ENCODE measurements at places on chromosomes 1 and 21. TPM values are rescaled to one million over a fixed set of nuclear protein-coding genes. Genes with fewer than 3 reads are reported as not detected.

The PRDM2 gene
- 7.2 TPM for polyA plus RNA-seq

The C4BPA gene
- polyA plus RNA-seq = not detected

The NGF gene
- polyA plus RNA-seq = 75.8 TPM

The S100A3 gene
- 11.8 TPM for polyA plus RNA-seq

The PRXL2B gene
- polyA plus RNA-seq = 28.0 TPM

The CNR2 gene
- not detected for polyA plus RNA-seq

The SNRNP40 gene
- 46.7 TPM for polyA plus RNA-seq

The C1orf141 gene
- not detected for polyA plus RNA-seq

The HMGCS2 gene
- polyA plus RNA-seq = not detected

The NBPF19 gene
- 5.5 TPM for polyA plus RNA-seq

DNA sequence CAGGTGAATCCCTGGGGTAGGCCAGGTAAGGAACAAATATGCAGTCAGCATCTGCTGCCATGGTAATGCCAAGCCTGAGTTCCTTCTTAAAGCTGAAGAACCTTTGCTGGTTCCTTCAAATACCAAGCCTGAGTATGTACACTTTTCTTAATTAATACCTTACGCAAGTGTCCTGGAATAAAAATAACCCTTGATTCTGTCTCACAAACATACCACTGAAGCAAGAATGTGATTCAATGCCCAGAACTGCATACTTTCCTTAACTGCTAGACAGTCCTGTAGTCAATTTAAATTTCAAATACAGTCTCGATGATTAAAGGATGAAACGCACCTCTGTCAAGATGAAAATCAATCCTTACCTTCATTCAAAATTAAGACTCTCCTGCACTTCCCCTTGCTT lies 634.0 kb upstream of the CHRM3 start:
- DNase-seq = no peak
- H3K27me3 ChIP-seq = no peaks in the 10 kb centered on the region
- no peaks in the 10 kb centered on the region for H3K36me3 ChIP-seq
- no peak overlapping the region for H3K27ac ChIP-seq

- peaks cover 52% of the 10 kb centered on the region for H3K4me1 ChIP-seq
- peaks cover 38% of the 10 kb centered on the region for H3K27me3 ChIP-seq
- peak overlapping the region; percentile 30 for H3K27ac ChIP-seq
- H3K4me3 ChIP-seq = no peak overlapping the region
- peak; percentile 51 for DNase-seq
Observed at GRCh38 chr1:208272713-208273112, 28.5 kb upstream of the PLXNA2 start.

GRCh38 chr1:71861022-71861421 lies 421.3 kb downstream of the NEGR1 start:
- no peak overlapping the region for H3K4me3 ChIP-seq
- no peak for DNase-seq
- H3K27ac ChIP-seq = no peak overlapping the region
- peaks cover 2% of the 10 kb centered on the region for H3K4me1 ChIP-seq
- no peaks in the 10 kb centered on the region for H3K27me3 ChIP-seq

GRCh38 chr1:174239541-174239940 lies 80.2 kb downstream of the RABGAP1L start:
- H3K4me1 ChIP-seq = no peaks in the 10 kb centered on the region
- H3K4me3 ChIP-seq = no peak overlapping the region
- H3K36me3 ChIP-seq = peaks cover 7% of the 10 kb centered on the region
- no peak for DNase-seq

DNA sequence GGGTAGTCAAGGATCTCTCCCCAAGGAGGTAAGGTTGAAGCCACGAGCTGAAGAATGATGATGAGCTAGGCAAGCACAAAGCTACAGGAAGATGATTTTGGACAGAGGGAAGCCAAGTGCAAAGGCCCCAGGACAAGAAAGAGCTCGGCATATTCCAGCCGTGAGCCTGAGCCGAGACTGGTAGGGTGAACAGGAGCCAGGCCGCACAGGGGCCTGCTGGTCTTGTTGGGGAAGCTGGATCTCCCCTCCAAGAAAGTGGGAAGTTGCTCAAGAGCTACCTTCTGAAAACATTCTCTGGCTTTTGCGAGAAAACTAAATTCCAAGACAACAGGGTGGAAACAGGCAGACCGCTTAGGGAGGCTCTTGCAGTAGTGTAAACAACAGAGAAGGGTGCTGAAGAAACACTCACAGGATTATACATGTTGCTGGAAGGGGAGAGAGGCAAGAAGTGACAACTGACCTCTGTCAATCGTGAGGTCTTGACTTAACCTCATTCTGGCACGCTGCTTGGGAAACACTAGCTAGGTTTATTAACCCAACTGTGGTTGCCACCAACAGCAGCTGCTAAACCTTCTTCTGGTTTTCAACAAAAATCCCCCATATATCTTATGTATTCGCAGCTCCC lies 625.2 kb downstream of the SMYD3 start:
- no peak for DNase-seq
- no peak overlapping the region for H3K4me3 ChIP-seq
- no peaks in the 10 kb centered on the region for H3K27me3 ChIP-seq
- H3K27ac ChIP-seq = peak overlapping the region; percentile 100

GRCh38 chr21:45388611-45389296 lies 16.2 kb upstream of the COL18A1 start:
- no peak overlapping the region for H3K4me3 ChIP-seq
- H3K27me3 ChIP-seq = no peaks in the 10 kb centered on the region
- H3K4me1 ChIP-seq = peaks cover 13% of the 10 kb centered on the region
- H3K36me3 ChIP-seq = no peaks in the 10 kb centered on the region

DNA sequence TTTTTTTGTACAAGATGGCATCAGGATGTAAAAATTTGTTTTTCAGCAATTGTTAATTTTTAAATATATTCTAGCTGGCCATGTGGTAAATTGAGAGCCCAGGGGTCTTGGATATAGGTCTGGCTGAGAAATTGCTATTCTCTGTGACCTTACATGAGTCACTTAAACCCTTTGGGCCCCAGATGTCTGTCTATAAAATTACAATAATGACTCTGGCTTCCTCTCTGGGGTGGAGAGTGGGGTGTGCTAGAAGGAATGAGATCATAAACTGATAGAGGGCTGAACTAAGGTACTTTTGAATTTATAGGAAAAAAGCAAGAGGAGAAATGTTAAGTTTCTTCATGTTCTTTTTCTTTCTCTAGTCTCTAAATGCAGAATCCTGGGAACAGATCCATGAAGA lies 12.4 kb upstream of the TCHH start:
- no peak overlapping the region for H3K27ac ChIP-seq
- no peak overlapping the region for H3K4me3 ChIP-seq
- no peaks in the 10 kb centered on the region for H3K4me1 ChIP-seq
- peaks cover 12% of the 10 kb centered on the region for H3K27me3 ChIP-seq
- H3K36me3 ChIP-seq = no peaks in the 10 kb centered on the region

DNA sequence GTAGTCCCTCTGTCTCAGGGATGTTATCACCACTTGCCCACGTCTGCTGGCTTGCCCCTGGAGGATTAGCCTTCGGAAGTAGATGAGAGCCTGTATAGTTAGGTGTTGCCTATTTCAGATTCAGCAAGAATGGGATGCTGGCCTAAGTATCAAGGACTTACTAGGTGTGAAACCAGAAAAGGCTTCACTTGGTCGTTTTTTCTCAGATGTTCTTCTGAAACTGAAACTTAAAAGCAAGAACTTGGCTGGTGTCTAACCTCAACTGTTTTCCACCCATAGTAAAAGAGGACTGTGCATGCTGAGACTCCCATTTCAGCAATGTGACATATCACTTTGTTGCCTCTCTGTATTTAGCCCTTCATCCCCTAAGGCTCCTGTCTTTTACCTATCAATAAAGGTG lies 67.0 kb upstream of the LRRC53 start:
- no peaks in the 10 kb centered on the region for H3K36me3 ChIP-seq
- H3K27ac ChIP-seq = no peak overlapping the region
- H3K4me1 ChIP-seq = no peaks in the 10 kb centered on the region

DNA sequence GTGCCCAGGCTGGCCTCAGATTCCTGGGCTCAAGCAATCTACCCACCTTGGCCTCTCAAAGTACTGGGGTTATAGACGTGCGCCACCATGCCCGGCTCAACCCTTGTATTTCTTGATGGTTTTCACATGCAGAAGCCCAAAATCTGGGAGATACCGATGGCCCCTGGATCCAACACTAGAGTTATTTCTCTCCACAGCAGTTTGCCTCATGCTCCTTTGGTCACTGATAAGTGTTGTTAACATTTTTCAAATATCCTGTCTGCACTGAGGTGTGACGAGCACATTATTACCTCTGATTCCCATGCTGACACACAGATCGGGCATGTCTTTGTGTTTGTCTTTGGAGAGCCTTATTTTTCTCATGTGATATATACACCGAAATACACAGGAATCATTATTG lies 107.0 kb downstream of the KIF26B start:
- H3K4me3 ChIP-seq = no peak overlapping the region
- no peak overlapping the region for H3K27ac ChIP-seq
- H3K4me1 ChIP-seq = no peaks in the 10 kb centered on the region
- no peak for DNase-seq
- H3K36me3 ChIP-seq = peaks cover 11% of the 10 kb centered on the region

- peak overlapping the region; percentile 90 for H3K27ac ChIP-seq
- peaks cover 21% of the 10 kb centered on the region for H3K4me1 ChIP-seq
- DNase-seq = no peak
- no peaks in the 10 kb centered on the region for H3K27me3 ChIP-seq
Observed at GRCh38 chr1:246106342-246106763, 400.7 kb downstream of the SMYD3 start.

DNA sequence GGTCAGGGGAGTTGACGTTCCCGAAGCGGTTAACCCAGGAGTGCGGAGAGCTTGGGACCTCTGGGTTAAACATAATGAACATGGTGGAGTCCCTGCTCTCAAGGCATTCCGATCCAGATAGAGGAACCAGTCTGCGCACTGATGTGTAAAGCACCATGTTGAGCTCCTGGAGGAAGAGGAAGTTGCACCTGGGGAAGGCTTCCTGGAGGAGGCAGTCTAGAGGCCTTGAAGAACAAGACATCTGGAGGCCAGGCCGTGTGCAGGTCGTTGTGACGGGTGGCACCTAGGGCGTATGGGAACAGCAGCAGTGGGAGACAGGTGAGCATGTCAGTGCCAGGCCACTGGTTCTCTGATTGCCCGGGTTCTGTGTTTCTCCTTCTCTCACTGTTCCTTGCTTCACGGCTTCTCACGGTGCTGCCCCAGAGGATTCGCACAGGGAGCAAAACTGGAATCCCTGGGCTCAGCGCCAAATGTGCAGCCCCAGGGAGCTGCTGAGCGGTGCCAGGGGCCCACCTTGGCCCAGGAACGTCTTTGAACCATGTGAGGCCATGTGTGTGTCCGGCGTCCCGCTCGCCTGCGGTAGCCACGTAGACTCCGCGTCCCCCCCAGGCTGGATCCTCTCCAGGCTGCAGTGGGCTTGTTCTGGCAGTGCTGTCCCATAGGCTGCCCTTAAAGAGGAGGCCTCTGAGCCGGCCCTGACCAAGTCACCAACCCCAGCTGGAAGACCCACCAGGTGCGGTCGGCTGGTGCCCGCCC lies 122.9 kb upstream of the GALNT2 start:
- no peaks in the 10 kb centered on the region for H3K36me3 ChIP-seq
- H3K4me1 ChIP-seq = peaks cover 57% of the 10 kb centered on the region
- peak; percentile 25 for DNase-seq
- no peaks in the 10 kb centered on the region for H3K27me3 ChIP-seq
- no peak overlapping the region for H3K4me3 ChIP-seq

GRCh38 chr1:203410182-203410900 lies 59.4 kb upstream of the FMOD start:
- H3K27ac ChIP-seq = no peak overlapping the region
- H3K36me3 ChIP-seq = no peaks in the 10 kb centered on the region
- H3K27me3 ChIP-seq = no peaks in the 10 kb centered on the region
- no peak overlapping the region for H3K4me3 ChIP-seq
- DNase-seq = no peak
- H3K4me1 ChIP-seq = peaks cover 9% of the 10 kb centered on the region

- H3K27ac ChIP-seq = no peak overlapping the region
- H3K4me3 ChIP-seq = peak overlapping the region; percentile 44
- H3K27me3 ChIP-seq = no peaks in the 10 kb centered on the region
- peak; percentile 82 for DNase-seq
- no peaks in the 10 kb centered on the region for H3K4me1 ChIP-seq
Observed at GRCh38 chr1:227437495-227438008, 119.3 kb upstream of the CDC42BPA start.

GRCh38 chr1:184513966-184514365 lies 127.1 kb downstream of the C1orf21 start:
- H3K4me3 ChIP-seq = no peak overlapping the region
- DNase-seq = no peak
- peaks cover 5% of the 10 kb centered on the region for H3K4me1 ChIP-seq
- H3K27ac ChIP-seq = peak overlapping the region; percentile 6

GRCh38 chr1:5745800-5746610 lies 246.2 kb downstream of the NPHP4 start:
- H3K36me3 ChIP-seq = no peaks in the 10 kb centered on the region
- peaks cover 25% of the 10 kb centered on the region for H3K4me1 ChIP-seq
- H3K27me3 ChIP-seq = no peaks in the 10 kb centered on the region
- peak; percentile 92 for DNase-seq

DNA sequence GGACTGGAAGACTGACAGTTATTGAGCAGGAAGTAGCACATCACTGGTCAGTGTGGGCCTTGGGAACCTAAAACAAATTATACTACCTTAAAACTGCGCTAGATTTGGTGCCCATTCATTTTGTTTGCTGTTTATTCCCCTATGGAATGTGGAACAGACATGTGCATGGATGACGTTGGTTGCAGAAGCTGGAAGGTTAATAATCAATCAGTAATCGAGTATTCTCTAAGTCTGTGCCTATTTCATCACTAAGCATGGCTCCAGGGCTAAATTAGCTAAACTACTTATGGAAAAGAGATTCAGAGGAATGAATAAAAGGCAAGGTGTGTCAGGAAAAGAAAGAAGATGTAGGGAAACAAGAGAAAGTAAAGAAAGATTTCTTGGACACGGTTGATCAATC lies 33.5 kb upstream of the DPT start:
- DNase-seq = no peak
- no peak overlapping the region for H3K27ac ChIP-seq
- H3K4me3 ChIP-seq = no peak overlapping the region
- H3K36me3 ChIP-seq = no peaks in the 10 kb centered on the region
- H3K27me3 ChIP-seq = no peaks in the 10 kb centered on the region

- no peak overlapping the region for H3K4me3 ChIP-seq
- H3K27ac ChIP-seq = no peak overlapping the region
- DNase-seq = no peak
- H3K27me3 ChIP-seq = no peaks in the 10 kb centered on the region
- H3K36me3 ChIP-seq = no peaks in the 10 kb centered on the region
Observed at GRCh38 chr21:45344576-45344975, 56.9 kb upstream of the POFUT2 start.

DNA sequence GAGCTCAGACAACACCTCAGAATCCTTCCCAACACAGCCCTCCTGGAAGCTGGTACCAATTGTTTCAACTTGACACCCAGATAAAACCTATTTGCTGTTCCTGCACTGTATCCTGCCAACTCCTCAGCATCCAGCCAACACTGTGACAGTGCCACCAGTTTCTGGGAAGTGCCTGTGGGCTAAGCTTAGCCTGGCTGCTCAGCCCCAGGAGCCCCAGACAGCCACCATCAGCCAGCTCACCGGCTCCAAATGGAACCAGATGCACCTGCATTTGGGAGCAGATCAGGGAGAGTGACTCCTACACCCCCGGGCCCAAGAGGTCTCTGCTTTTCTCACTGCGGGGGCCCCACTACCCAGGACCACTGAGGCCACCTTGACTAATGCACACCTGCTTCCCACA lies 24.9 kb downstream of the KCNN3 start:
- peak overlapping the region; percentile 43 for H3K27ac ChIP-seq
- no peaks in the 10 kb centered on the region for H3K27me3 ChIP-seq
- no peak for DNase-seq
- no peak overlapping the region for H3K4me3 ChIP-seq
